Activated CD4-positive, alpha-beta memory T cell treated with anti-CD3 and anti-CD28 coated beads, Interleukin-2, amount 10 ng/mL, durations not matched to agents 7 days and 5 days (primary cell): ENCODE measurements at places on chromosomes 7 and 10. TPM values are rescaled to one million over a fixed set of nuclear protein-coding genes. Genes with fewer than 3 reads are reported as not detected.

The OR2A2 gene
- total RNA-seq: not detected

The TRIM50 gene
- total RNA-seq: not detected

The SLC18A3 gene
- total RNA-seq: not detected

The VKORC1L1 gene
- 14.1 TPM for total RNA-seq

The TUBAL3 gene
- total RNA-seq: not detected

- no peak for DNase-seq
Observed at GRCh38 chr7:21585070-21585724, 42.4 kb downstream of the DNAH11 start.

- peak; percentile 58 for DNase-seq
Observed at GRCh38 chr7:150406567-150407421, 27.7 kb downstream of the ZNF775 start.

DNA sequence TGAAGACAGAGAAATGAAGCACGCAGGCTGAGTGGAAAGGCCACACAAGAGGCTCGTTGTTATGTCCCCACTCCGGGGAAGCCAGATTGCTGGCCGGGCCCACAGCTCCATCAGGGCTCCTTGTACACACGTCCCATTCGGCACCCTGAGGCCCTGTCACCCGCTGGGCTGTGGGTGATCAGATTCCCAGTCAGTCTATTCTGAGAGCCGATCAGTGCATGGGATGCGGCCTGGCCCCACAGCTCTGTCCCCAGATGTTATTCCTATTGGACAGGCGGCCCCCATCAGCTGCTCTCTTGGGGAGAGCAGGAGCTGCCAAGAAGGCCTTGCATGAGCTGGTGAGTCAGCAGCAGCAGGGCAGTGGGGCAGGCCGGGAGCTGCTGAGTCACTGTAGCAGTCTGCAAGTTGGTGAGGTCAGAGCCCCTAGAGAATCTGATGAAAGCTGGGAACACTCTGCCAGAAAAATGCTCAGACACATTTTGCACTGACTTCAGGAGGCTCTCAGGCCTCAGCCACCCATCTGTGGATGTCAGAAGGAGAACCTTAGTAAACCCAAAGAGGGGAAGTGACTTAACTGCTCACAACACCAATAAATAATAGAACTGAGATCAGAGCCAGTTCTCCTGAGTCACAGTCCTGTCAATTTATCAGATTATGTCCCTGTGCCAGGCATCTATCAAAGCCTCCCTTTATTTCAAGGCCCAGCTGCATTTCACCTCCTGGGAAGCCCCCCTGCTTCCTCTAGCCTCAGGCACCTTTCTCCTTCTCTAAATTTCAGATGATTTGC, 9.4 kb upstream of the PSAP start:
- peak; percentile 41 for DNase-seq

- DNase-seq: no peak
Observed at GRCh38 chr7:919924-920341, 34.5 kb downstream of the ADAP1 start.

DNA sequence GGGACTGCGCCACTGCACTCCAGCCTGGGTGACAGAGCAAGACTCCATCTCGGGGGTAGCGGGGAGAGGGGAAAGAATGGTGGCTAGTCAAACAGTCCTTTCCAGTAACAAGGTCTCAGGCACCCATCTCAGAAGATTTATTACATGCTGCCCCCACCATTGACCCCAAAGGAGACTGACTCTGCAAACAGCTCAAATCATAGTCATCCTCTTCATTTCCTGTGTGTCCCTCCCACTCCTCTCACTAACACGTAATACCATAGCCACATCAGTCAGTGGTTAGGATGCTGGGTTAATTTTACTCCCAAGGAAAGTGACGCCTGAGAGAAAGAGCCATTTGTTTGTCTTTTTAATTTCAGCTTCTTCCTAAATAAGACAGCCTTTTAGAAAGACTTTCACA, 56.6 kb upstream of the BET1 start:
- no peak for DNase-seq

DNA sequence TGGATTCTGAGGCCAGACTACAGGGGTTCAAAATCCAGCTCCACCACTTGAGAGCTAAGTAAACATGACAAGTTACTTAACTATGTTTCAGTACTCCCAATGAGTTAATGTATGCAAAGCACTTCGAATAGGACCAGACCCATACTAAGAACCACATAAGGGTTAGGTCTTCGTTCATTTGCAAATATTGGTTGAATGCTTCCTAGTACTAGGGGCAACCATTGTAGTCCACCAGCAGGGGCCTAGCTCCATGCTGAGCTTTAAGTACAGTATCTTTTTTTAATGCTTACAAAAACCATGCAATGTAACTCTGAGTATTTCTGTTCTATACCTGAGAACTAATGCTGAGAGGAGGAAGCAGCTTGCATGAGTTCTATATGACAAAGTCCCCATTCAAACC, 80.4 kb upstream of the PDE1C start:
- DNase-seq: no peak
